Caki2 (cell line): ENCODE measurements at places on chromosomes 6 and 20.

DNA sequence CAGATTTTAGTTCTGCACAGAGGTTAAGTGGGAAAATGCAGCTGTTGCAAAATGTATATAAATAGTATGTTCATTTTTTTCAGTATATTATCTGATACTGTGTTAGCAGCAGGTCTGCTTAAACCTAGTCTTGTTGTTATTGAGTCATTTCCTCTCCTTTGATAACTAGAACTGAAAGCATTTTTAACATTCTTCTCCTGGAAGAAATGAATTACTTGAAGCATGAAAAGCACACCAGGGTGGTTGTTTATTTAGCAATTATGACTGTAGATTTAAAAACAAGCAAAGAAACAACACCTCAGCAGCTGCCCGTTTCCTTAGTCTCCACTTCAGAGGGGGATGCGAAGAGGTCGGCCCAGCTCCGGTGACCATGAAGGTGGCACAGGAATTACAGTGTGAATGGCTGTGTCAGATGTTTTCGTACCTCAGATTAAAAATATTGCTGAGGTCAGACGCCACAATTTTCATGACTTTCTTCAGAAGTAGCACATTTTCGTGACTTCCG lies 53.5 kb downstream of the GOPC start:
- peak; percentile 76 for DNase-seq

GRCh38 chr6:163323274-163323673 lies 91.2 kb upstream of the QKI start:
- no peak for DNase-seq

DNA sequence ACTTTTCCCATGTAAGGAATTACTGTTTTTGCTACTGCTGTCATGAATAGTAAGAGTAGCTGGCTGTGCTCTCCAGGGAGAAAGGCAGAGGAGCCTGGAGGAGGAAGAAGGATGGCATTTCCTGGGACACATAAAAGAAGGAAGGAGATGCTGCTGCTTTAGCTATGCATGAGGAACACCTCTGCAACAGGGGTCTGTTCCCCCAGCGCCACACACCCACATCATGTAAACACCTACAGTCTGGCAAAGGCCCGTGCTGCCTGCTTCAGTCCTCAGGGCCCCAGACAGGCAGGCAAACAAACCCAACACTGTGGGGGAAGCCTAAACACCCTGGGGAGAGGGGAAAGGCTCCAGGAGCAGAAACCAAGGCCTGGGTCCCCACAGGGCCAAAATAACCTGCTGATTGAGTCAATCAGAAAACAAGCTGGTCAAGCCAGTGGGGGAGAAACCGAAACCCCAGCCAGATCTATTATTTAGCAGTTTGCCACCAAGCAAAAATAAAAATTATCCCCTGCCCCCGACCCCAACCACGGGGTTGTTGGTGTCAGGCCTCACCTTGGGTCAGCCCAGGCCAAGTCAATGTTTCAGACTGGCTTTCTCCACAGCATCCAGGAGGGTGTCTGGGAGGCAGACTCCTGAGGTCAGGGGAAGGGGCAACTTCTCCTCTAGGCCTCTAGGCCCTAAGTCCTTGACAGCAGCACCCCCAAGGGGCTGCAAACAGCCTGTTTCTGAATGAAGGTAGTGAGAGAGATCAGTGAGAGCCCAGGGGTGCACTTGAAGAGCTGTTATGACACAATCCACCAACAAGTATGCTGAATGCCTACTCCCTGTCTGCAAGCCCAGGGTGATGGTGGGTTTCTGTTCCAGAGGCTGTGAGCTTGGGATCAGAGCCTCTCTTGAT lies 34.6 kb upstream of the SCUBE3 start:
- DNase-seq: no peak

DNA sequence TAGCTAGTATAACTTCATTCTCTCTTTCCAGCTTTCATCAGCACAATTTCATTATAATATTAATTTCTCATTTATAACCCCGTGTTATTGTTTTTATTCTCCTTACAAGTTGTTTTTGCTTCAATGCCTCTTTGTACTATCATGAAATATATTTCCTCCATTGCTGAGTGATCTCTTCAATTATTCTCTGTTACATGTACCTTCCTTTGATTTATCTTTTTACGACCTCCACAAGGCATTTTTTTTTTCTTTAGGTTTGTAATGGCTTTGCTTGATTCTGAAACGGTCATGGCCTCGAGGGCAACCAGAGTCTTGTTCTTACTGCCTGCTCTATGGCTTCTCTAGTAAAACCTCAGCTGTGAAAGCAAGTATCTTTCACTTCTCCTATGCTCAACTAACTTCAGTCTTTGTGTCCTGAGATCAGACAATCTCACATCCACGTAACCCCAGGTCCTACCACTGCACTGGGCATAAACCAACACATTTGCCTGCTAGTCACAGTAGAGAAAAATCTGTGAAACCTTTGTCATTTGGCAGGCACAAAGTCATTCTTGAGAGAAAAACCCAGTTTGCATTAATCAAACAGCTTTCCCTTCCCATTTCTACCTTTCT lies 119.9 kb downstream of the UST start:
- no peak for DNase-seq

GRCh38 chr20:51560042-51560441 lies 17.5 kb upstream of the NFATC2 start:
- DNase-seq: no peak

- DNase-seq: no peak
Observed at GRCh38 chr6:167538746-167539145, 213.9 kb downstream of the TTLL2 start.

GRCh38 chr6:7910654-7911344 lies at the start of gene TXNDC5:
Gene TXNDC5 (minus strand): TSS chr6:7910788. CDS start chr6:7910776, 12 bp downstream.
- peak; percentile 67 for DNase-seq

DNA sequence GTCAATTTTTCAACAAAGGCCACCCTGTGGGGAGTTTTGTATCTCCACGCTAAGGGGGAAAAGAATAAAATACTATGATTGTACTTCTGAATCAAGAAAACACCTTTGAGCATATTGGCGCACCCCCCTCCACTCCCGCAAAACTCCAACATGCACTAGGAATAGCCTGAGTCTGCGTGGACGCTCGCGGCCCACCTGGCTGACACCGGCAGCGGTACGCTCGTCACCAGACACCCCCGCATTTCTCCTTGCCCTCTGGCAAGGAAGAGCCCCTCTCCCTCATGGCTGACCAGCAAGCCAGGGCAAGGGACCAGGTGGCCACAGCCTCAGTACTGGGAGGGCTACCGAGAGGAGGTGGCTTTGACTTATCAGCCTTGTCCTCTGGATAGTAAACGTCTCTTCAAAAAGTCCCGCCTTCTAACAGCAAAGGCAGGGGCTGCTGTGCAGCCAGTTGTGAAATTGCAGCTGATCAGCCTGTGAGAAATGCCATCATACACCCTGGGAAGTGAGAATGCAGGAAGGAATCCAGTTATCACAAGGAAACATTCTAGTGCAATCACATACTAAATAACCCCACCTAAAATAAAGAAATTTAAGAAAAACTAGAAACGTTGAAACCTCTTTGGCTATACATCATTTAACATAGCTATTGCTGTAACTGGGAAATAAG lies 84.2 kb downstream of the HUS1B start:
- no peak for DNase-seq

GRCh38 chr6:93786474-93787330 lies 367.3 kb upstream of the EPHA7 start:
- DNase-seq: peak; percentile 66

GRCh38 chr20:403582-403957 lies 4.5 kb upstream of the RBCK1 start:
- no peak for DNase-seq

- DNase-seq: no peak
Observed at GRCh38 chr6:69795469-69796072, 1.2 kb downstream of the LMBRD1 start.

DNA sequence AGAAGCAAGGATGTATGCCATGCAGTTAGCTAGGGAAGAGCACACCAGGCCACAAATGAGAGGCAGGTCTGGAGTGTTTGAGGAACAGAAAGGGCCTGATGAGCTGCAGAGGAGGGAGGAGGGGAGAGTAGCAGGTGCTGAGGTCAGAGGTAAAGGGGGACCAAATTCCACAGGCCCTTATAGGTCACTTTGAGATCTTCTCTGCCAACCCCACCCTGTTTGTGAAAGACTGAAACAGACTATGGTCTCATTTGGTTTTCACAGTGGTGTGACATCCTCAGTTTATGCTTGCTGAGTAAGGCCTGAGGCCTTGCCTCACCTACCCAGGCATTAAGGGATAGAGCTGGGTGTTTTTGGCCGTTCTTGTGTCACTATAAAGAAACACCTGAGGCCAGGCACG lies 187.7 kb upstream of the MYLIP start:
- DNase-seq: no peak

DNA sequence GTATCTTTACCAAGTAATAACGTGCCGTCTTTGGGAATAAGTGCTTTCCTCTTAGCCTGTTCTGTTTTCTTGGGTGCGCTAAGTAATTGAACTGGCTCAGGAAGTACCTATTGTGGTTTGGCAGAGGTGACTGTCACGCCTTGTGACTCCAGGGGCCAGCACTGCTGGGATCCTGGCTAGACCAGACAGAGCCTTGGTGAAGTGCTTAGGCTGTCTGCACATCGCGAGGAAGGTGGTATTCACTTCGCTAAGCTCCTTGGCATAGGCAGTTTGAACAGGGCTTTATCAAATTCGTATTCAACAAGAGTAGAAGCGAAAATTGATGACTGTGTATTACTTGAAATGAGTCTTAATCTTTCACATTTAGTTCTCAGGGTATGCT lies 17.6 kb downstream of the PRDM1 start:
- no peak for DNase-seq

- no peak for DNase-seq
Observed at GRCh38 chr20:61267241-61267640, 15.2 kb downstream of the CDH4 start.

DNA sequence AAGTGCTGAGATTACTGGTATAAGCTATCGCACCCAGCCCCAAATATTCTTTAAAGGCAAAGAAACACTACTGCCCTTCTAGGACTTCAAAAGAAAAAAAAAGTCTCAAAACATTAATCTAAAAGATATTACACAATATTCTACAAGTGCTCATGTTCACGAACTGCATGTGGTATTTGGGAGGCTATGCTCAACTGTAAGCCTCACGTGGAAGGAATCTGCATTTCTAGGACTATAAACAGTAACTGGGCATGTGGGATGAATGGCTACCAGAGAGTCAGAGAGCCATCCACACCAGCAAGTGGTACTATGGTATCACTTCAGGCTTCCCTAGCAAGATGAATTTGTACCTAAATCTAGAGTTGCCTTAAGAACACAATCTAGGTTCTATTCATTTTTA lies 50.0 kb downstream of the FKBP5 start:
- no peak for DNase-seq

GRCh38 chr6:78810146-78810545 lies 57.2 kb upstream of the IRAK1BP1 start:
- peak; percentile 41 for DNase-seq

DNA sequence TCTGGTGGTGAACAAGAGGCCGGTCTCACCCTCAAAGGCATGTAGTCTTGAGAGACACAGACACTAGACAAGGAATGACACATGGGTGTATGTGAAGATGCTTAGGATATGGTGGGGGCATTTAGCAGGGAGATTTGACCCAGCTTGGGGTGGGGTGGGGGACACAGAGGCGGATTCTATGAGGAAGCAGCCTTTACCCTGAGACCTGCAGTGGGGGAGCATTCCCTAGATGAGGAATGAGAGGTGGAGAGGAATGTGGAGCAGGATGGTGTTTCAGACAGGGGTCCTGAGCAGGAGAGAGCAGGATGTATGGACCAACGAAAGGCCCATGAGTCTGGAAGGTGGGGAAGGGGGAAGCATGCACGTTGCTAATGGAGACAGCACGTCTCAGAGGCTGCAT lies 57.8 kb downstream of the PHACTR3 start:
- DNase-seq: no peak

GRCh38 chr6:168243812-168244376 lies 75.7 kb downstream of the DACT2 start:
- DNase-seq: no peak

GRCh38 chr6:32439602-32440214 lies at the start of gene HLA-DRA:
Gene HLA-DRA (plus strand): TSS chr6:32439887. CDS start chr6:32439951, 64 bp downstream.
- DNase-seq: peak; percentile 63

- no peak for DNase-seq
Observed at GRCh38 chr20:60148885-60149284, 190.7 kb downstream of the CDH26 start.

GRCh38 chr6:68701159-68701558 lies 66.1 kb downstream of the ADGRB3 start:
- no peak for DNase-seq

DNA sequence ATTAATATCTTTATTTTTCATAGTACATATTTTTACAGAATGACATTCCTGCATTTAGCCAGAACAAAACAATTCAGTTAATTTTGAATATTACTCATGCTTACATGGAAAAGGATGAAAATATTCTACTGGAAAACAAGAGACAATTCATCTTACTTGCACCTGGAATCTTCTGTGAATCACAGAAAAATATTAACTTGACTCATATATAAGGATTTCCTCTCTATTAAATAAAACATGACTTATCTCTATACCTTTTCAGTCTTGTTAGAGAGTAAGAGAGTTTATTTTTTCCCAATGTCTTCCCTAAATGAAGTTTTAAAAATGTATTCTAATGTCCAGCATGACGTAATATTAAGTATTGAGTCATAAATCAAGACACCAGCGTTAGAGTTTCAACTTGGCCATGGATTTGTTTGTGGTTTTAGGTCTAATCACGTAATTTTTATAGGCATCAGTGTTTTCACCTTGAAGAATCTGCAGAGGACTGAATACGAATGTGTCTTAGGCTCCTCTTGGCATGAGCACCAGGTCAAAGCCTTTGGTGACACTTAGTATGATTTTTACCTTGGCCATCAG lies 445.1 kb upstream of the JAG1 start:
- DNase-seq: no peak

DNA sequence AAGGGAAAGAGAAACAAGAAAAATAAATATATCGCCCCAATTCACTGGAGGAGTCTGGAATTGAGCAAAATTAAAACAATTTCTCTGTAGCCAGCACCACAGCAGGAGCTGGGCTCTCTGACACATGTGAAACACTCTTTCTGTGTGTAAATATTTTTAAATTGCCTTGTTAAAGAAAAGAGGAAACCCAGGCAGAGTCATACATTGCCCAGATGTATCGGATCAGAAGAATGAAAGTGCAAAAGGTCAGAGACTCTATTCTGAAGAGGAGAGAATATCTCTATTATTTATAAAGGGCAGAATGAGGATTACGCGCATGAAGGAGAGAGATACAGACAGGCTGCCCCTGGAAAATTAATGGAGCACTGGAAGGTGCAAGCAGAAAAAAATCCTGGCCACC lies 127.0 kb upstream of the MAN1A1 start:
- DNase-seq: no peak

DNA sequence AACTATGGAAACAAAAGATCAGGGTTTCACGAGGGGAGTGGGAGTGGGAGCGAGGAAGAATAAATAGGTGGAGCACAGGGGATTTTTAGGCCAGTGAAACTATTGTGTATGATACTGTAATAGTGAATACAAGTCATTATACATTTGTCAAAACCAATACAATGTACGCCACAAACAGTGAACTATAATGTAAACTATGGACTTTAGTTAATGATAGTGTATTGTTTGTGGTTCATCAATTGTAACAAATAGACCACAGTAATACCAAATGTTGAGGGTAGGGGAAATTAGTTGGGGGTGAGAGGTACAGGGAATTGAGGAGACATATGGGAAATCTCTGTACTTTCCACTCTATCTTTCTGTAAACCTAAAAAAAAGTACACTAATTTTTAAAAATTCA lies 218.4 kb downstream of the FRK start:
- DNase-seq: no peak

GRCh38 chr20:23631981-23632710 lies 5.6 kb downstream of the CST3 start:
- no peak for DNase-seq
